Activated T-cell treated with anti-CD3 and anti-CD28 coated beads, Interleukin-2, amount 50 U/mL, for 4 hours (primary cell): ENCODE measurements at places on chromosomes 3 and 15. TPM values are rescaled to one million over a fixed set of nuclear protein-coding genes. Genes with fewer than 3 reads are reported as not detected.

The ADCY5 gene
- 0.05 TPM for total RNA-seq

The CASR gene
- not detected for total RNA-seq

The CTXND1 gene
- total RNA-seq, result 0.03 TPM

The CORO2B gene
- 0.08 TPM for total RNA-seq

The THAP10 gene
- total RNA-seq, result not detected

The EIF5A2 gene
- total RNA-seq, result 17.5 TPM

The RAD51 gene
- 31.0 TPM for total RNA-seq

The EPHB3 gene
- not detected for total RNA-seq

- no peak for DNase-seq
These were observed 104.3 kb downstream of the MEX3B start for GRCh38 chr15:81941479-81941878.

DNA sequence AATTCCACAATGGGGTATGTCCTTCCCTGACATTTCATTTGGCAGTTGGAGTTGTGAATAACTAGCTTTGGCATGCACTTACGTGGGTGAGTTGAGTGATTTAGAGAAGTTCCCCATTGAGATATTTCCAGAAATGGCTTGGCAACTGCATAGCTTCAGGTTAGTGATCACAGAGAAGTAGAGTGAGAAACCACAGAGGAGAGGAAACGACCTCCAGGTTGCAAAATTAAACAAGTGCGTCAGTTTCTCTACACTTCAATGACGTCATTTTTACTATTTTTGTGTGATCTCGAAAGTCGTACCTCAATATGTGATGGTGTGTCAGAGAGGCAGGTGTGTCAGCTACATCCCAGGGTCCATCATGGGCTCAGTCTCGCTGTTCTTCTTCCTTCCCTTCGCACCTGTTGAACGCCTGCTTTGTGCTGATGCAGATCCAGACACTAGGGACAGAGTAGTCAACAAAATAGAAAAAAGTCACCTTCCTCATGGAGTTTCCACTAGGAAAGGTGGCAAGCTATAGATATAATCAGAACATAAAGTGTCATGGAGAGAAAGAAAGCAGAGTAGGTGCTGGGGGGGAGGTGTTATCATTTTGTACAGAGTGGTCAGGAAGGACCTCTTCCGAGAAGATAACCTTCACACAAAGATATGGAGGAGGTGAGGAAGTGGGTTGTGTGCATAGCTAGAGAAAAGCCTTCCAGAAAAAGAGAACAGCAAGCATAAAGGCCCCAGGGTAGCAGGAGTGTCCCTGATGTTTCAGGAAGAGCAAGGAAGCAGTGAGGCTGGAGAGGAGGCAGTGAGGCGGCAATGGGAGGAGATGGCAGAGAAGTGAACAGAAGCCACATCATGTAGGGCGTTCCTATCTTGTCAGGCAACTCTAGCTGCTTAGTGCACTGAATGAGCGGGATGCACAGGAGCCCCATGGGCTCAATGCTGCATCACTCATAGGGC is 75.6 kb downstream of the MCTP2 start:
- no peak for DNase-seq

DNA sequence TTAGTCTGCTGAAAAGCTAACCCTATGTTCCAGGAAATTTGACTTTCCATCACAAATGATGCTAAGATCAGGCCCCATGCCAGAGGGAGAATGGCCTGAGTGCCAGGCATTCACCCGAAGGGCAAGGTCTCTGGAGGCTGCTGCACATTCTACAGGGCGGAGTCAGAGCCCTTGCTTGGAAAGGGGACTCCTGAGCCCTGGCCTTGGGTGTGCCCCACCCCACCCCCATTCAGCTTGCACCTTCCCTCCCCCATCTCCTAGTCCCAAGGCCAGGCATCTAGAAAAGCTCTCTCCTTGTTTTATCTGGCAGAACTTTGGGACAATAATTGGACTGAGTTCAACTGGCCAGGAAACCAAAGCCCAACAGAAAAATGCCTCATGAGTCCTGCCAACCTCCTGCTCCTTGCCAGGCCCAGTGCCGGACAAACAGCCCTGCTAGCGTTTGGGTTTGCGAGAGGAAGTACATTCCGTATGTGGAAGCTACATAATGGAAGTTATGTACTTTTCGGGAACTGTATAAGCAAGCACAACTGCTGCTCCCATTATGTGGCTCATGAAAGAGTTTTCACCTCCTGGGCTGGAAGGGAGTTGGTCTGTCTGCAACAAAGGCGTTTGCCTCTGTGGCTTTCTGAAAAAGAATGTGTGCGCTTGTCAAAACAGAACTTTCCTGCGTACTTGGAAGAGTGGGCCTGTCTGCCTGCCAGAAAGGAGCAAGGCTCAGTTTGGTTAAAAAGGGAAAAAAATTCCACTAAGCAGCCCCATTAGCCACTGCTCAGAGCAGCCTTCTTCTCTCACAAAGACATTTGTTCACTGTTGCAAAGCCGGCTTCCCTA is 321.5 kb upstream of the CTNNB1 start:
- DNase-seq, result no peak

DNA sequence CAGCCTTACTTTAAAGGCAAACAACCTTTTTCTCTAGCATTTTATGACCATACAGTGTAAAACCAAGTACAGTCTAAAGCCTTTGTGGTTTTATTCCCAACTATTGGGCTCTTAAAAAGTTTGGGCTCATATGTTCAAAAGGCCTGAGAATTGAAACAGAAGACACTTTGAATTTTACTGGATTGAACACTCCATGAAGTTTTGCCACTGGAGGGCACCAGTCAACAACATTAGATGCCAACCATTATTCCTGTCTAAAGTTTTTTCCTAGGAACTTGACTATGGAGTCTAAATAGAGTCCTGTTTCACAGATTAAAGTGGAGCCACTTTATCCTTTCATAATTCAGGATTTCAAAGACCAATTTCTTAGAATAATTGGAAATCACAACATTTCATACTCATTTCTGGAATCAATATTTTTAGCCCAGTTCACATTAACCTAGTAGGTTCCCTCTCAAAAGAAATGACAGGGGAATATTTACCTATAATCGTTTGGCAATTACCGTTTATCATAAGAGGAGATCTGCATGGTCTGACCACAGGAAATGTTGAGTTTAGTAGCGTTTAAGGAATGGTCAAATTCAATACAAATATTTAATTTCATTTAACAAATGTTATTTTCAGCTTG is 244.1 kb upstream of the PDZRN3 start:
- no peak for DNase-seq

GRCh38 chr15:33007303-33007855 is 187.1 kb downstream of the FMN1 start:
- DNase-seq, result no peak

- DNase-seq, result no peak
These were observed 497 bp upstream of the RPLP1 start for GRCh38 chr15:69451951-69452691.

DNA sequence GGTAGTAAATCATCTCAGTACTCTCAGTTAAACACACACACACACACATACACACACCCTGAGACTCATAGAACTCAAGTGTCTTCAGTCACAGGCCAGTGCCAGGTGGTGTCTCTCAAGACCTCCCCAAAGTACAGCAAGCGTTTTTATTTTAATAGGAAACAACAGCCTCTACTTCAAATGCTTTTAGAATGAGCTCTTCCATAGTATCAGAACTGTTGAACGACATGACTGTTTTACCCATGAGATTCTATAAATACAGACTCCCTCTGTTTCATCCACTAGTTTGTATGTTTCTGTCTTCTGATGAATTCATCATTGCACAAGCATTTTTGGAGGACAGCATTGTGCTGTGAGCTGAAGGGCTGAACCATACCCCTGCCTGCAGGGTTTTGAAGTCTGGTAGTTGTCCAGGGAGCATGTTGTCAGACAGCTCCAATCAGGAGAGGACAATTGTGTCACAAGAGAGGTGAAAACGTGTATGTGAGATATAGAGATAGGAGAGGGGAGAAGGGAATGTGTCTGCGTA is 201.0 kb upstream of the BCL6 start:
- no peak for DNase-seq

DNA sequence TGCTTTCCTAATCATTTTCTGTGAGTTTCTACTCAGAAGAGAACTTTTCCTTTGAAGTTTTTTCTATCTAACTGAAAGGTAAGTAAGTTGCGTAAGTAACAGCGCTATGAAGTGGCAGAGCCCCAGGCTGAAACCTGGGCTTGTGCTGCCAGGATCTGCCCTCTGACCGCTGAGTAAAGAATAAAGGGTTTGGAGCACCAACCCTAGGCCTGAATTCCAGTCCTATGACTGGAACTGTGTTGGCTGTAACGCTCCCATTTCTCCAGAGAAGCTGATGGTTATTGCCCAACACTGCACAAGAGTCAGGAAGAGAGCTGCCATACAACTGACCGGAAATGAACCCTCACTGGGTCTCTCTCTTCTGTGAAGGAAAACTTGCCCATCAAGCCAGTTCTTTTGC is 87.0 kb downstream of the FOXB1 start:
- DNase-seq, result no peak

GRCh38 chr3:170178651-170179050 is 2.9 kb downstream of the PHC3 start:
- peak; percentile 10 for DNase-seq

DNA sequence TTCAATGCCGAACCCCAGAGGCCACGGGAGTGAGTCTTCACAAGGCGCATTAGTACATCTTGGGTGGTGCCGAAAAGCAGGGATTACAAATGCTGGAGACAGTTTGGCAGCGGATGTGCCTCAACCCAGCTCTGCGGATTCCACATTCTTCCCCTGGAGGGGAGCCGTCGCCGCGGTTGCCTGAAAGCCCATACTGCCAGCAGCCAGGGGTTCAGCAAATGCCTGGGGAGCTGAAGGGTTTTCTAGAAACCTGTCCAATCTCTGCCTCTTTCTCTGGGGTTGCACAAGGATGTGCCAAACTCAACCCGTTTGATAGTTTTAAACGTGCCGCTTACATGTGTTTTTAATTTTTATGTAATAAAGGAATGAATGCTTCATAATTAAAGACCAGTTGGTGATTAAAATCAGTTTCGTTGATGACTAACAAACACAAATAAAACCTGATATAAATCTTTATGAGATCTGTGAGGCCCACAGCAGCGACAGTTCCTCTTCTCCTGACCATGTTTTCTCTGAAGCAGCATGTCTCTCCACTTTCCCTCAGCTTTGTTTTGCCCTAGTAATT is 74.6 kb upstream of the LEKR1 start:
- DNase-seq, result no peak

GRCh38 chr3:172347895-172348679 is 100.2 kb downstream of the GHSR start:
- no peak for DNase-seq

GRCh38 chr3:82376883-82377282 is 615.4 kb upstream of the GBE1 start:
- no peak for DNase-seq

GRCh38 chr3:57927916-57928315 is 80.3 kb upstream of the FLNB start:
- no peak for DNase-seq

GRCh38 chr3:124997303-124998246 is 58.2 kb downstream of the HEG1 start:
- no peak for DNase-seq

DNA sequence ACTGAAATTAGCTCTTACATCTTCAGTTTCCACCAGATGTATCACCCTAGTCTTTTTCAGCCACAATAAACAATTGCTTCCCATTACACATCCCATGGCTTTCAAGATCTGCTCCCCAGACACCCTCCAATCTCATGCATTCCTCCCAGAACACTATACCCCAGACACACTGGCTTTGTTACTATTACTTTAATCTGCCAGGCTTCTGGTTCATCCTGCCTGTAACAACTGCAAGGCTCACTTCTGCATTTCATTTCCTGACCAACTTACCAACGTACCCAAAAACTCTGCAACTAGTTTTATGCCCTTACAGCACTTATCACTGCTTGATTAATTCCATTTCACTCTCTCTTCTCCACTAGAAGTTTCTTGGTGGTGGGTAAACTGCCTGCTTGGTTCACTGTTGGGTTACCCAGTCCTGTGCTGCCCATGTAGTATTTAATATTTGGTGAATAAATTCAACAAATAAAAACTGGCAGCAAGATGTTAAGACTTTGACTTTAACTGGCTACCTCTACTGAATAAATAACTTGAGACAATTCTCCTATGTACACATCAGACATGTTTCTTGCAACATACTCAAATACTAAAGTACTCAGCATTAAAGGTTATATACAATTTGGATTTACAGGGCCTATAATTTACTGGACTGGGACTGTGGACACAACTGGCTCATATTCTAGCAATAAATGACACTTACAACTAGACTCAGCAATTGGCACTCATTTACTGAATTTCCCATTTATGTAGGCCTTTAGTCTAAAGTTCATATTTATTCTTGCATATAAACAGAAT is 2.7 kb downstream of the RPL22L1 start:
- DNase-seq, result no peak

DNA sequence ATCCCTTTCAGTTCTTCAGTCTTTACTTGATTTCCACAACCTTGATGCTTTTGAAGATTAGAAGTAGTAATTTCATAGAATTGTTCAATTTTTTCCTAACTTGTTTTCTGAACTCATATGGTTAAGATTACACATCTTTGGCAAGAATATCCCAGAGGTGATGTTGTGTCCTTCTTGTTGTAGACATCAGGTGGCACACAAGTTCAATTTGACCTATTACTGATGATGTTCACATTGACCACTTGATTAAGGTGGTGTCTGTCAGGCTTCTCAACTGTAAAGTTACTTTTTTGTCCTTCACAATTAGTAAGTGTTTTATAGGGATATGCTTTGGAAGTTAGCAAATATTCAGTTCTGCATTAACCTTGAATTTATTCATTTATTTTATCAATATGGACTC is 34.6 kb upstream of the THRB start:
- no peak for DNase-seq

GRCh38 chr3:45986303-45986982 is 9.2 kb downstream of the FYCO1 start:
- no peak for DNase-seq

DNA sequence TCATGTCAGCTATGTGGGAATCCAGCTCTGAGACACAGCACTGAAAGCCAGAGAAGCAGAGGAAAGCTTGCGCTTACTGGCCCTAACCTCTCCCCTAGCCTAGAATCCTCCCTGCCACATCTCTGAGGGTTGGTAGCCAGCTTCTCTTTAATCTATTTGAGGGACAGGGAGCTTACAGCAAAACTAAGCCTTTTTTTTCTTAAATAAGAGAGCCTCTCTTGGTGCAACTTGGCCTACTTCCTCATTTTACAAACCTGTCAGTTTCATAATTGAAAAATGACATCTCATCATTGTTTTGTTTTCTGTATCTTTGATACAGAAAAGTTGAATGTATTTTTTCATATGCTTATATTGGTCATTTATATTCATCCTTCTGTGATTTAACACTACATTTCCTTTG is 193.9 kb downstream of the ZNF621 start:
- no peak for DNase-seq
